Neural crest cell (in vitro differentiated cells): ENCODE measurements at places on chromosomes 3 and 15.

GRCh38 chr3:49120438-49121131 lies at the start of gene USP19:
USP19 (minus strand) TSS chr3:49120823; CDS start chr3:49119145, 1,678 bp downstream.
- peak; percentile 76 for DNase-seq
- peaks cover 5% of the 10 kb centered on the region for H3K4me1 ChIP-seq
- no peaks in the 10 kb centered on the region for H3K27me3 ChIP-seq
- peaks cover 4% of the 10 kb centered on the region for H3K36me3 ChIP-seq
- peak within 1 kb of the TSS; percentile 96 for H3K27ac ChIP-seq

GRCh38 chr15:47724346-47724745 lies 7.0 kb downstream of the SEMA6D start:
- DNase-seq, result no peak
- H3K4me1 ChIP-seq, result peaks cover 23% of the 10 kb centered on the region
- H3K4me3 ChIP-seq, result no peak overlapping the region
- no peak overlapping the region for H3K27ac ChIP-seq
- peaks cover 14% of the 10 kb centered on the region for H3K27me3 ChIP-seq

GRCh38 chr3:172079326-172079976 lies 40.1 kb downstream of the FNDC3B start:
- peaks cover 9% of the 10 kb centered on the region for H3K36me3 ChIP-seq
- no peak overlapping the region for H3K4me3 ChIP-seq
- H3K27ac ChIP-seq, result no peak overlapping the region
- H3K4me1 ChIP-seq, result peaks cover 62% of the 10 kb centered on the region
- no peaks in the 10 kb centered on the region for H3K27me3 ChIP-seq

- no peaks in the 10 kb centered on the region for H3K4me1 ChIP-seq
- no peak for DNase-seq
- peaks cover 6% of the 10 kb centered on the region for H3K36me3 ChIP-seq
- no peak overlapping the region for H3K4me3 ChIP-seq
- H3K27me3 ChIP-seq, result no peaks in the 10 kb centered on the region
Observed at GRCh38 chr3:196255776-196256175, 31.8 kb downstream of the PCYT1A start.

DNA sequence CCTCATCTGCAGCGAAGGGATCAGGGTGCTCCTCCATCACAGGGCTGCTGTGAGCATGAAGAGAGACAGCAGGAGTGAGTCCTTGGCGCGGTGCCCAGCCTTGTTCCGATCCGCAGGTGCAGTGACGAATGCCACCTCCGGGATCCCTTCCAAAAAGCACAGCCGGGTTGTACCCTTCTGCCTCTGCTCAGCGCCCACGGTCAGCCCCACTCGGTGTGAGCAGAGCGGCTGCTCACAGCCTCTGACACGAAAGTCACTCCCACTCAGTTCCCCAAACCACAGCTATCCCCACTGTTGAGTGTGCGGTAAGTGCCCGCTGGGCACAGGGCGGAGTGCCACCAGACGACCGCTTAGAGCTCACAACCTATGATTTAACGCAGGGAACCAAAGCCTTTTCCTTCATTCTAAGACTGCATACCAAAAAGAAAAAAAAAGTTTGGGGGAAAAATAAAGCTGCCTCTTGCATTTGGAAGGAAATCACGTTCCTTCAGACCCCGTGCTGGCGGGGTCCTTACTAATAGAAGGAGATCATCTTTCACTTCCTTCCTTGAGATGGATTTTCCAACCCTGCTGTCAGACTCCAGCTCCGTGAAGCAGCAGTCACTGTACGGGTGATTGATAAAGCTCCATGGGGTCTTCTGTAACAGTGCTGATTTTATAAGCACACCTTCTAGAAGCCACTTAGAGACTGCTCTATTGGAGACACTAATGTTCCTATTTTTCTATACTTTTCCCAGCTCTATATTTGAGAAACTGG lies 34.7 kb upstream of the TUBGCP5 start:
- H3K4me1 ChIP-seq, result peaks cover 6% of the 10 kb centered on the region
- peaks cover 19% of the 10 kb centered on the region for H3K27me3 ChIP-seq
- H3K36me3 ChIP-seq, result peaks cover 3% of the 10 kb centered on the region
- peak overlapping the region; percentile 85 for H3K27ac ChIP-seq

DNA sequence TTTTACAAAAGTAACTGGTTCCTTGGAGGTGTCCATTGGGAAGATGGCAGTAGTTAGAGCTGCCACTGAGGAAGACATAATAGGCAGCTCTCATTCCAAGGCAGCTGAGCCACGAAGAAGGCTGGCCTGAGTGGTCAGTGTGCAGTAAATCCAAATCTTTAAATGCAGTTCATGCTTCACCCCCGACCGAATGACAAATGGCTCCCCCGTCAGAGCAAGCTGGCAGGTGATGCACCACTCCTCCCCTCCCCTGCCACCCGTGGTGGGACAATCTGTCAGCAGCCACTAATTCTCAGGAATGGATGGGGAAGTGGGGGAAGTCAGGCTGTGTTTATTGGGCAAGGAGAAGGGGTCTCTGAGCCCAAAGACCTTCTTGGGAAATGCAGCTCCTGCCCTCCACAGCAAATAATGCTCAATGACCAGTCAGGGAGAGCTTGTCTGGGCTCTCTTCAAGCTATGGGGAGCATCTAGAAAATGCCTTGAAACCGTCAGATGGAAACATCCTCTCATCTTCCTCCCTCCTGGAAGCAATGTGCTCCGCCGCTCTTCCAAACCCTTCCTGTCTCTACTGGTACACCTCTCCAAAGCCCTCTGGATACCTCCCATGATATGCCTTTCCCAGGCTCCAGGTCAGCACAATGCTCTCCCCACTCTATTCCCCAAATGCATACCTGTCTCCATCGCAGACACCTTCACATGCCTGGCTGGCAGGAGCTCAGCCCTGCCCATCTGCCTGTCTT lies 65.4 kb downstream of the LIPC start:
- no peaks in the 10 kb centered on the region for H3K36me3 ChIP-seq
- H3K27me3 ChIP-seq, result no peaks in the 10 kb centered on the region
- no peak for DNase-seq
- no peaks in the 10 kb centered on the region for H3K4me1 ChIP-seq
- H3K27ac ChIP-seq, result no peak overlapping the region
- H3K4me3 ChIP-seq, result no peak overlapping the region

DNA sequence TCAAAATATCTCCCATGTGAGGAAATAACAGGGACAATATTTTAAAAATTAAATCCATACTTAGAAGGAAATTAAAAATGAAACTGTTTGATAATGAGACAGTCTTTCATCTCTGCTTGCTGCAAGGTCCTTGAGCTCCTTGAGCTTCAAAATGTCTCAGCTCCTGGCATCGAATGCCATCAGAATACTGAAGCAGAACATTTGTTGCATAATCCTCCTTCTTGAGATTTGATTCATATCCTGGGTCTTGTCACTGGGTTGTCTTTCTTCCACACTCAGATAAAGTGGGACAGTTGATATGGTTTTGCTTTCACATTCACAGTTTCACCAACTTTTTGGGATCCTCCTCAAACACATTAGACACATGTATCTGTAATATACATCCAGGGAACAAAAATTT lies 27.8 kb downstream of the COL8A1 start:
- H3K27me3 ChIP-seq, result no peaks in the 10 kb centered on the region
- H3K4me3 ChIP-seq, result no peak overlapping the region
- H3K27ac ChIP-seq, result no peak overlapping the region
- no peaks in the 10 kb centered on the region for H3K36me3 ChIP-seq

DNA sequence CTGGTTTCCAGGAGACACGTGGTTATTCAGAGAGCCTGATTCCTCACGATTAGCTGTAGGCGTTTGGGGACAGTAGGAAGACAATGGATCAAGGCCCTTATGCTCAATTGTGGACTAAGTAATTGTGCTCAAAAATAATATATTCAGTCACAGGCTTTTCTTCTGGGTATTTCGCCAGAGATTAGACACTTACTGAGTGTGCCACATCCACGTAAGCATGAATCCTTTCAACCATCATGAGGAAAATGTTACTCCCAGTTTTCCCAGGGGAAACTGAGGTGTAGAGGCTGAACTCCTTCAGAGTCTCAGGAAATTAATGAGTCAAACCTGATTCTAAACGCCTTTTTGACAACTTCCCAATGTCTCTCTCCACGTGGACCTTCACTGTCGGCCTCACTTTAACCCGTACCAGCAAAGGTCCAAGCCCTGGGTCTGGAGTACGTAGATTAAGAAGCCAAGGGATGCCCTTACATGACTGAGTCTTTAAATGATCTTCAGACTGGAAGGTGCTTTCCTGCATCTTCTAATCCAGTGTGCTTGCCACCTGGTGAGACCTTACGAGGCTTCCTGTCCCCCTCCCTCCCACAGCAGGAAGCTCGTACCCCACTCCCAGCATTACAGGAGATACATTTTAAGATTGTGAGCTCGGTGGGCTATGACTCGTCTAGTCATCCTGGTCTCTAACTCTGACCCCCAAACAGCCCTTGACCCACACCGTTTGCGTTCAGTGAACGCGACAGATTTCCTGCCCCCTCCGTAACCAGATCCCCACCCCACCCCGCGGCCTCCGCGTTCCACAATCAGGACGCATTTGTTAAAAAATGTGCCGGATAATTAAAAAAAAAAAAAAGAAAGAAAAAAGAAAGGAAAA lies 1.7 kb downstream of the PKM start:
- H3K4me1 ChIP-seq, result peaks cover 58% of the 10 kb centered on the region
- H3K4me3 ChIP-seq, result peak overlapping the region; percentile 99
- H3K27ac ChIP-seq, result peak overlapping the region; percentile 98
- DNase-seq, result no peak

GRCh38 chr15:26970712-26971210 lies at the start of gene GABRG3:
GABRG3 (plus strand) TSS chr15:26971181.
- H3K27ac ChIP-seq, result no peak within 1 kb of the TSS
- peak; percentile 65 for DNase-seq
- peak within 1 kb of the TSS; percentile 87 for H3K4me3 ChIP-seq
